ENCODE measurements at places on chromosomes 2 and 18.

GRCh38 chr18:34457761-34458160 is 233.0 kb upstream of the NOL4 start:
- no peak for DNase-seq

DNA sequence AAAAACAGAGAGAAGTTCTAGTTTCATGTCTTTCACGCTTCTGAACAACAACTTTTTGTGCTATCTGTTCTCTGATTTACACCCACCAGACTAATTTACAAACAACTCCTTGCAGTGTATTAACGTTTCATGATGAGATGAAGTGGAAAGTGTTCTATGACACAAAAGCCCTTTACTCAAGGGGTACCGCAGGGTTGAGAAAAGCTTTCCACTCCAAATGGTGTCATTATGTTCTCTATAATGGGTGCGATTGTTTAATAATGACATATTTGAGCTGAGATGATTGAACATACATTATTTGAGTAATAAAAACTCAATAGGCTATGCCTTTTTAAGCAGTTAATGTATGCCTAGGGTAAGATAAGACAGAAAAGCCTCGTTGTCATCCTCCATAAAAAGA is 76.3 kb downstream of the ACTR3 start:
- DNase-seq, result no peak

DNA sequence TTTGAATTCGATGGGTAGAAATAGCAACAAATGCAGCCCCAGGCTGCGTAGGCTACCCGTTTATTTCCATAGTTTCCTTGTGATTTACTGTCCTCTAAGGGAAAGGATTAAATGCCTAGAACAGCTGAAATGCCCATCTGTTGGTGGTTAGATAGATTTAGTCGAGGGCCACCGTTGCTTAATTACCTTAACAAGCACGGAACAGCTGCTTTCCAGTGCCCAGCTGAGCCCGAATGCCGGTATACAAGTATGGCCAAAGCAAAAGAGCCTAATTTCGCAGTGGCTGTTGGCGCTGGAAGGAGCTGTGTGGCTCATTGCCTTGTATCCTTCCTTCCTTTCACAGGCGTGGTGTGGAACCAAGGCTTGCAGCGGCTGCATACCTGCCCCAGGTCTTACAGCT is 109.1 kb downstream of the CABLES1 start:
- no peak for DNase-seq

DNA sequence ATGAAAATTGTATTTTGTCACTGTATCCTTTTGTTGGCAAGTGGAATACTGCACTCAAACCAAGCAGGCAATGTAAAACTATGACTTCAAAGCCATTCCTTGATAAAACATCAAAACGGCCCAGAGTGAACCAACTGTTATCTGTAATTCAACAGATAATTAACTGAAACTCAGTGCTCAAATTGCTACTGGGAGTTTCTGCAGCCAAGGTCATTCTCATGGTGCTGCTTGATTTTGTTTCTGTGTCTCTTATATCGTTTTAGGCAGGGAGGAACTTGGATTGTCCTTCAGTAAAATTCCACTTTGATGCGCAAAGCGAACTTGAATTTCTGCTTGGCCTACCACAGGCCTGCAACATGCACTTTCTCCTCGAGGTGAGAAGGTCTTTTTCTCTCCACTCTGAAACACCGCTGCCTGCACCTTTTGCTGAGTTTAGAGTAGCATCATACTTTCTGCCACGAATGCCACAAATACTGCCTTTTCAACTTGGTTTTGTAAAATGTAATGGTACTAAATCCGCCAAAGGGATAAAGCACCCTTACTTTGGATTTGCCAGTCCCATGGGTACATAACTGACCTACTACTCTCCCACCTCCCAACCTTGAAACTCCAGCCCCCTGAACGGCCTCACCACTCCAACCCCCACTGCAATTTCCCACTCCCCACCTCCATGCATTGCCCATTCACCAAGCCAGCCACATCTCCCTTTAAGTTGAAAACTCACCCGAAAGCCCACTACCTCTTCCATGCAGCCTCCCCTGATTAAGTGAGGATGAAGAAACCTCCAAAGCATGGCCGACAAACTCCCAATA is 204.7 kb downstream of the TGIF1 start:
- DNase-seq, result no peak

DNA sequence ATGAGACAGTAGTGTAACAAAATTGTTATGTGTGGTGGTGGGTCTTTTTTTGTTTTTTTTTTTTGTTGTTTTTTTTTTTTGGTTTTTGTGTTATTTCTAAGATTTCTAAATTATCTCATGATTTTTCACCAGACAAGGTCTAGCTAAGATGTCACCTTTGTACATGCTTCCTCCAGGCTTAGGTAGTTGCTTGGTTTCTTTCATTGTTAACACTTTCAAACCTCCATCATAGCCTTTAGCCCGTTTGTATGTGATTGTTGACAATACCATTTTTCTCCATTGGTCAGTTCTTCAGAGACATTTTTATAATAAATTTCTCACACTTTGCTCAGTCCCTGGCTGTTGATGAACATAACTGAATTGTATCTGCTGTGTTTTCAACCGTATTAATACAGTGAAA is 2.2 kb downstream of the RELCH start:
- no peak for DNase-seq

All from H54 (cell line).